ENCODE measurements at places on chromosomes 1 and 21.

GRCh38 chr21:15986277-15986676 lies 256.5 kb downstream of the USP25 start:
- DNase-seq = no peak

DNA sequence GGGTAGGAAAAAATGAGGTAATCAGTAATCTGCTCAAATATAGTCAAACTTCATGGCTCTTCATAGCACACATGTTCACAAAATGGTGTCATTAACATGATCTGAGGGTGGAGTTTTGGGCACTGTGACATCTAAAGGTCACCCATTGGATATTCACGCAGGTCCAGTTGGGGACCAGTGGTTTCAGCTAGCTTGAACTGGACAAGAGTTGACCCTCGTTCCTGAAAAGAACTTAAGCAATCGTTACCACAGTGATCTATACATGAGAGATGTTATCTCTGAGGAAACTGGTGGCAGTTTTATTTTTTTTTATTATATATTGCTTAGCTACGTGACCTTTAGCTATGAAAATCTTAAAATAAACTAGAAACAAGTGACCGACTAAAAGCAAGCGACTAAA lies 3.0 kb upstream of the OR2C3 start:
- no peak for DNase-seq

- no peak for DNase-seq
Measured at GRCh38 chr1:75614399-75614756, 3.5 kb upstream of the SLC44A5 start.

GRCh38 chr1:151003180-151003579 lies 3.5 kb downstream of the MINDY1 start:
- no peak for DNase-seq

- DNase-seq = no peak
Measured at GRCh38 chr1:89069951-89070350, 4.9 kb upstream of the GBP1 start.

DNA sequence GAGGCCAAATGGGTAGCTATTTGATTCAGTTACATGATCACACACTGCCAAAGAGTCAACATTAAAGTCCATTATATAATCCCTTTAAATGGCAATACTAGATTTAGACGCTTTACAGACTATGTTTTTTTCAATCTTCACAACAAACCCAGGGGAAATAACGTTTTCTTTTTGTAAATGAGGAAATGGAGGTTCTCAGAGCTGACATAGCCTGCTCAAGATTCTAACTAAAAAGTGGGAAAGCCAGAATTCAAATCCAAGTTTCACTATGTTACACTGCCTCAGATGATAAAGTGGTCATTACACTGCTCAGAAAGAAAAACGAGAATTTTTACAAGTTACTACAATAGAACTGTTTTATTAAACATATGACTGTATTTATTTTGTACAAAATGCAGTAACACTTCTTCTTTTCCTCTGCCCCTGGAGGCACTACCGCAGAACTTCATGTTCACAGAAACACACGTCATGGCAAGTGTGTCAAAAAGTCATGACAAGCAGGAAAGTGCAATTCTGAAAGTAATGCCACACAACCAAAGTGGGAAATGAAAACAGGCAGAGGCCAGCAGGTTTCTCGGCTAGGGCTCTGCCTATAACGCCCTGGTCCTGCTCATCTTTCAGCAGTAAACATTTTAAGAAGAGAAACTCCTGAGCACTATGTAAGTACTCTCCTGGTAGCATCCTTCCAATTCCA lies 19.0 kb downstream of the THEMIS2 start:
- DNase-seq = no peak

DNA sequence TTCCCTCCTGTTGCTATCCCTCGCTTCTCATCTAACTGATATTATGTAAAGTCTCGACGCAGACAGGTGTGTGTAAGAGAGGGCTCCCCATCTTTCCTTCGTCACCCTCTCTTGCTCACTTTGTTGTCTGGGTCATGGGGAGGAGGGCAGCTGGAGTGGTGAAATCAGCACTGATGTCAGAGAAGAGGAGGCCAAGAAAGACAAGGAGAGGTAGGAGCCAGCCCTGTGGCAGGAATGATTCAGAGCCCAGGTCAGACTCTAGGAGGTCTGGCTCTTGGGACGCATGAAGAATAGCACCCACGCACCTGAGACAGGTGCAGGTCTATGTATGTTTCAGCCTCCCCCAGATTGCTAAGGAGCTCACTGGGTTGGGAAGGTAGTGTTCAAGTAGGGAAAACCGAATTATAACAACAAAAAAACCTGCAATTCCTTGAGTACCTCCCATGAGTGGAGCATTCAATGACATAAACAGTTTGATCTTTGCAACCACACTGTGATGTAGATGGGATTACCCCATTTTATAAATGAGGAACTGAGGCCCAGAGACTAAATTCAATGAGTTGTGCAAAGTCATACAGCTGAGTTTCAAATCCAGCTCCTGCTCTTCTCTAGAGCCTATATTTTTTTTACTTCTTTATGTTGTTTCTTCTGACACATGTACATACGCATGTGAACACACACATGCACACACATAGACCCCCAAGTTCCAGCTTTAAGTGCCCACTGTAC lies 10.4 kb downstream of the NUAK2 start:
- DNase-seq = no peak

- no peak for DNase-seq
Measured at GRCh38 chr21:45508607-45509565, 33.4 kb downstream of the SLC19A1 start.

DNA sequence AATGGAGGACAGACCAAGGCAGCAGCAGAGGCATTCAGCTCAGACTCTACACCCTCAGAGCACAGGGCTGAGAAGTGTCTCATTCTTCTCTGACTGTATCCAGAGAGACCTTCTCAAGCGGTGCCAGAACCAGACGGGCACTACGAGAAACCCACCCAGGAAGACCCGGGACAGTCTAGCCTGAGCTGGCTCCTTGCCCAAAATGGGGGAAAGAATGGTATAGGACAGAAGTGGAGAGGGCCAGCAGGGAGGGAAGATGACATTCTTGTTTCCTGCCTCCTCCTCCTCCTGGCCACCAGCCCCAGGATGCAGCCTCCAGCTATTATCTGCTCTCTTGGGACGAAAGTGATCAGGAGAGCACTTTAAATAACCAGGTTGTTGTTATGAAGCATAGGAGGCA lies 22.6 kb upstream of the PRELP start:
- no peak for DNase-seq

DNA sequence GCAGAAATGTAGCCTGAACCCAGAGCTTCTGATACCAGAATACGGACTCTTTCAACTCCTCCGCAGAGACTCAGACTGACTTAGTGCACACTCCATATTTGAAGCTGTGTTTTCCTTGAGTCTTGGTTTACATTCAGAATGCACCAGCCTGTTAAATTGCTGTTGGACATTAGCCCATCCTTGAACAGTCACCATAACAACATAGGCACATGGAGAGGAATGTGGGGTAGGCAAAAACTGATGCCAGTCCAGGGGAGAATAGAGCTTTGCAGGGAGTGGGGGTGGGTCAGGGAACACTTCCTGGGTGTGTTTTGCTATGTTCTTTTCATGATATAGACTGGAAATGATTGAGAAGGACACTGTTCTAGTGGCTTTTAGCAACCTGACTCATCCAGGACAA lies 76.3 kb upstream of the CACNA1E start:
- DNase-seq = no peak

DNA sequence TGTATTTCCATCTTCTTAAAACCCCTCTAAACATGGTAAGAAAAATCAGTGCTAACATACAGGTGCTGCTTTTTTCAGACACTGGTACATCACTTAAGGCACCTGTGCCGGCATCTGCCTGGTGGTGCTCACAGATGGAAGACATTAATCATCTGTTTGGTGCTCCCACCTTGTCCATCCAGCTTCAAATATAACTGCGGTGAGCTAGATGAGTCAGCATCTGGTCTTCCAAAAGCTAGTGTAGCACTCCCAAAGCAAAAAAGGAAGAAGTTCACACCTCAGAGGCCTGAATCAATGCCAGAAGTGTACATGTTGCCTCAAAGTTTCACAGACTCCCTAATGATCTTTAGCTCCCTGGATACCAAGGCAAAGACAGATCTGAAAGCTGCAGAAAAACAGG lies 44.4 kb downstream of the TM2D1 start:
- no peak for DNase-seq

DNA sequence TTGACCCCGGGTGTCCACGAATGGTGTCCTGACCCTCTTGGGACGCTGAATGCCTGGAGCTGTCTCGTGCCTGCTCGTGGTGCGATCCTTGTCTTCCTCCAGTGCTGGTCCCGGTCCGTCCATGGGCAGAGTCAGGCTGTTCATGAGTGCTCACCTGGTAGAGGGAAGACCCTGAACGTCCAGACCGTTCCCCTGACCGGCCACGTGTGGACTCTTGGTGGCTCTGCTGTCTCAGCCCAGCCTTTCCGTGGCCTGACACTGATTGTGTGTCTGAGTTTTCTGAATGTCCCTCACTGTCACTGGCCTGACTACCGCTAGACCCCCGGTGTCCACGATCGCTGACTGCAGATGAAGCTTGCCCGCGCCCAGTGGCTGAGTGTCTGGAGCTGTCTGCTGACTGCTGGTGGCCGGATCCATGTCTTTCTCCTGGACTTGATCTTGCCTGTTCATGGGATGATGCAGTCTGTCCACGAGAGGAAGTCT lies 11.7 kb downstream of the FLG start:
- no peak for DNase-seq

DNA sequence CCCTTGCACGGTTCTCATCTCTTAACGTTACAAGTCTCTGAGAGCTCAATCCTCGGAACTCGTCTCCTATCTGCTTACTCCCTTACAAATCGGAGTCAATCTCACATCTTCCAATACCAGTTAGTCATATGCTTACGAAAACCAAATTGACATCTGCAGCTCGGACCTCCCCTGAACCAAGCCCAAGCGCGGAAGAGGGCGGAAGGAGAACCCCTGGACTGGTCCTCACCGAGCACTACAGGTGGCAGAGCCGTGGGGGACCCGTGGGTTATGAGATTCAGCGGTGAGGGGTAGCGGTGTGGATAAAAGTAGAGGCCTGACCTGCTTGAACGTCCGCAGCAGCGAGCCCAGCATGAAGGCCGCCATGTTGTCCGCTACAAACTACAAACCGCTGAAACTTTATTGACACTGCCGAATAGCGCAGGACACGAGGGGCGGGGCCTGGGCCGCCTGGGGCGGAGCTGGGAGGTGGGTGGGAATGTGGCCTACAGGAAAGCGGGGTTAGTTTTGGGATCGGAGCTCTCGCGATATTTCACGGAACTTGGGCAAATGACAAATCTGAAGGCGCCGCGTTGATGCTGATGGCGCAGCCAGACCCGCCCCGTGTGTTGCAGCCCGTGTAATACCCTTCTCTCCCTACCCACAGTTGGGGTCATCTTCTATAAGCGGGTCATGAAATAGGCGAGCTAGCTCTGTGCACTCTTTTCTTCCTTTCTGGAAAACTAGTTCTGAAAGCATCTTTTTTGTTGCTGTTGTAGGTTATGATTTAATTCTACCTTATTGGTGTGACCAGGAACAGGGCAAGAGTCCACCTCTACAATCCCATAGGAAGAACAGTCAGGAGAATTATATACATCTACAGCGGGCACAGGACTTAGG lies at the start of gene MRPS14:
Gene MRPS14, minus strand, starts transcription at position 383 of the 879 bp plus-strand sequence. Its CDS starts 17 bp downstream, at position 366.
- DNase-seq = peak; percentile 96

DNA sequence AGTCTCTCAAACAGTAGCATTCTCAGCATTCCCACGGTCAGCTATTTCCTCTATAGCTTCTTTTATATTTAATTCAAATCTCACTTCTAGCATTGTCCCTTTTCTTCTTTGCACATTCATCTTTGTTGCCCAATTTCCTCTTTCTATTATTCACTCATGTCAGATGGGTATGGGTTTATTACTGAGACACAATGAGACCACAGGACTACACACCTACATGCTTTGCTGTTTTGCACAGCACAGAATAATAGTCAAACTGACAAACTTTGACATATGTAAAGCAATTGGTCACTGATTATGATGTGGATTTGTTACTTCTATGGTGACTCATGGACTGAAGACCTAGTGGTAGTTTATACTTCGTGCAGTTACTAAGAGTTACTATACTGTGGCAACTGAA lies 5.8 kb upstream of the CD1C start:
- no peak for DNase-seq

DNA sequence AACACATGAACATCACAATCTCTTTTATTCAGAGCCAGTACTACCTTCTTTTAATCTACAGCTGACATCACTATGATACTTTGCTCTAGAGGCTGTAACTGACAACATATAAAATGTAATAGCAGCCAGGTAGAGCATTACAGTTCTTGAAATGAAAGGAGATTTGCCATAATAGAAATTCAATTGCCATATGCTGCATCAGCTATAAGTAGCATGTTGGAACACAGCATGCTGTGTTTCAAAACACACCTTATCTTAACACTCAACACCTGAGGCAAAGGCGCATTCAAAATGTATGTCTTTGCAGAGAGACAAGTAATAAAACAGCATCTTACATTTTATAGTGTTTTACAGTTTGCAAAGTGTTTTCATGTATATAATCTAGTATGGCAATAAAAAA lies 24.0 kb upstream of the KRTAP21-1 start:
- no peak for DNase-seq

DNA sequence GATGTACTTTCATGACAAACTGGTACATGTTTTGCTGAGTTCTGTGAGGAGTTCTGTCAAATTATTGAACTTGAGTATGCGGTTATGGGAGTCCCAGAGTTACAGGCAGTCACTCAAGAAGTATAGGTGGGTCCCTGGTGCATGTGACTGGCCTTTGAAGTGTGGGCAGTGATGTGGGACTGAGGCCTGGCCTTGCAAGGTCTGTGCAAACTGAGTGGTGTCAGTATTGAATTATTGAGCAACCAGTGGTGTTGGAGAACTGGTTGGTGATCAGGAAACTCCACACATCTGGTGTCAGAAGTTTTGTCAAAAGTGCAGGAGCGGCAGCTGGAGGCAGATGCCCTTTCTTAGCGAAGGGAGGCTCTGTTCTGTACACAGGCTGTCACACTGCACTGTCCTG lies 5.2 kb downstream of the ZNF678 start:
- DNase-seq = no peak

DNA sequence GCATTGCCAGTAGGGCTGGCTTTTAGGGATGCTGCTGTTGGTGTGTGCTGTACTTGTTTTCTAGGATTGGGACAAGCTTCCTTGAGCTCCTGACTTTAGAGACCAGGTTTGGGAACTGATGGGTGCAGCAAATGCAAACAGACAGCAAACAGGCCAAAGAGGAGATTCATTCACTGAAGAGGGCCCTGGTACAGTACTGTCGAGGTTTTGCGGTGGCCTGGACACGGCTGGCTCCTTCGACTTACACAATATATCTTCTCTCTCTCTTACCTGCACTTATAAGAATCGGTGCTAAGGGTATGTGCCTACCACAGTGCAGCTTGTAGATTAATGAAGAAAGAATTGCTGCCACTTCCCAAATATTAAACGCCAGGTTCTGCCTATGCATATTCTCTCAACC lies 44.6 kb downstream of the ATP1A1 start:
- no peak for DNase-seq

Data from stimulated activated CD4-positive, alpha-beta T cell treated with anti-CD3 and anti-CD28 coated beads, TNF-alpha, amount 100 ng/mL, for 1 hour (primary cell).